ENCODE measurements at places on chromosomes 13 and 19.

DNA sequence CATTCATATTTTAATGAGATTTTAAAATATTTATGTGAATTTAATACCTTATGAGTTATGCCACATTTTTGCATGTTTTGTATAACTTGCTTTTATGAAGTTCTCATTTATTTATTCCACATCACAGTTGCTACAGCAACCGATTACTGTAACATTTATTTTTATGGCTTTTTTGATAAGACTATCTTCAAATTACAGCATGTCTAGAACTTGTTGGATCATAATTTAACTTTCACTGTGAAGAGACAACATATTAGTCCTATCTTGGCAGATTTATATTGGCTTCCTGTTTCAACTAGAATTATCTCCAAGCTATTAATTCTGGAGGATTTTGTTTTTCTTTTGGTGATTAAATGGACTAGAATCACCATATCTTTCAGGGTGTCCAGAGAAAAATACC lies 793.7 kb upstream of the SLITRK5 start:
- no peak for DNase-seq

DNA sequence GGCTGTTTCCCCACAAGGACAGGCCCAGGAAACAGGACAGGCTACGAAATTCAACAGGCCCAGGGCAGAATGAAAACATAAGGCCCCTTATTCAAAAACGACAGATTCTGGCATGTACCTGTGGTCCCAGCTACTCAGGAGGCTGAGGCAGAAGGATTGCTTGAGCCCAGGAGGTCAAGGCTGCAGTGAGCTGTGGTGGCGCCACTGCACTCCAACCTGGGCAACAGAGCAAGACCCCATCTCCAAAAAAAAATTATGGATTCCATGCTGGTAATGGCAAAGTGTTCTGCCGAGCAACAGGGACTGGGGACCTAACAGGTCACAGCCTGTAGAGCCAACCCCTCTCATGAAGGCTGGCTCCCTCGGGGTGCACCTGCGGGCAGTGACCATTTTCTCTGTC lies 52.6 kb upstream of the USE1 start:
- DNase-seq, result no peak

GRCh38 chr13:33174491-33174890 lies 111.1 kb downstream of the STARD13 start:
- no peak for DNase-seq

GRCh38 chr19:46409191-46409590 lies 4.2 kb downstream of the CCDC8 start:
- no peak for DNase-seq

DNA sequence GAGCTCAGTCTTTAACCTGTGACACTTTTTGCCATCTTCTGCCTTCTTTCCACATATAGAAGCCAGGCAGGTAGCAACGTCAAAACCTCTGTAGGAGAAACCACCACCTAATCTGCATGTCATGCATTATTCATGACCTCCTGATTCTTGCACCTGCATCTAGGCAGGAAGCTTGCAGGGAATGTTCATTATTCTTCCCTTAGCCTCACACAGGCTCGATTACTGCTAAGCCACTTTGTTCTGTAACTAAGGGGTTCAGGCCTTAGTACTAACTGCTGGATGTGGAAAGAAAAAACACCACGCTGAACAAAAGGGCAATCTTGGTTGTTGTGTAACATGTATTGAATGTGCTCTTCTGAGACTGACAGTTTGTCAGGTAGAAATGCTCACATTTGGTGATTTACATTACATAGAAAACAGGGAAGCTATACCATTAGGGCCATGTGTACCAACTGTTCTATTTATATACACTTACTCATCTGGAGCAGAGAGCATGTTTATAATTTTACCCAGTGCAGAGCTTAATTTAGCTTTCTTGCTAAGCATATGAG lies 366.9 kb downstream of the KLF12 start:
- DNase-seq, result peak; percentile 21

GRCh38 chr13:21316376-21316775 lies 139.9 kb downstream of the MRPL57 start:
- DNase-seq, result no peak

DNA sequence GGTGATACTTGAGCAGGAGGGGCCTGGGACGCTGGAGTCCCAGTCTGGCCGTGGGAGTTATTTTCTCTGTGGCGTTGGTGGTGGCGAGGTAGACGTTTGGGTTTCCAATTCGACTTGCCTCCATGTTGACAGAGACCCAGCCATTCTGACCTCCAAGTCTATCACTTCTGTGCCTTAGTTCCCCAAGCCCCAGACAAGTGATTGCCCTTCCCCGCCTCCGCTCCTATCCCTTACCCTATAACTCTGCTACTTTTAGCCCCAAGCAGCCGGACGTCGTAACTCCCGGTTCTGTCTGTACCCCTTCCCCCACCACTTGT lies 549 bp downstream of the TIMM50 start:
- no peak for DNase-seq
